Activated CD4-positive, alpha-beta T cell treated with anti-CD3 and anti-CD28 coated beads for 36 hours (primary cell): ENCODE measurements at places on chromosomes 4 and X.
A peak's percentile ranks its signal among the peaks of the same experiment; 100 is the strongest.

GRCh38 chr4:3074846-3075651 is 568 bp downstream of the HTT start:
- no peaks in the 10 kb centered on the region for H3K27me3 ChIP-seq
- H3K27ac ChIP-seq, result peak overlapping the region; percentile 90
- DNase-seq, result peak; percentile 77
- peaks cover 32% of the 10 kb centered on the region for H3K4me1 ChIP-seq

DNA sequence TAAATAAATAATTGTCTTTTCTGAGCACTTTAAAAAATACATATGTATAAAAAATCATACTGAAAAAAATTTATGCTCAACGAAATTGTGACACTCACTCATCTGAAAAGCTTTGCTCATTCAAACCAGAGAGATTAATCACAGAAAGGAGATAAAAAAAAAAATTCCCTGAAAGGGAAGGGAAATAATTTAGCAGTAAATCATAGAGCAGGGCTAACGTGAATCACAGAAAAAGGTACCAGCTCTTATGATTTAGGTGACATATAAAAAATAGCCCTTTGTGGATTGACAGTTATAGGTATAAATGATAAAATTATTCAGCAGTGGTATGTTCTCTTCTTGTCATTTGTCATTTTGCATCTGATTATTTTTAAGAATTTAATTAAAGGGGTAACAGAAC is 552.7 kb upstream of the TENM3 start:
- no peak overlapping the region for H3K27ac ChIP-seq
- H3K27me3 ChIP-seq, result no peaks in the 10 kb centered on the region

DNA sequence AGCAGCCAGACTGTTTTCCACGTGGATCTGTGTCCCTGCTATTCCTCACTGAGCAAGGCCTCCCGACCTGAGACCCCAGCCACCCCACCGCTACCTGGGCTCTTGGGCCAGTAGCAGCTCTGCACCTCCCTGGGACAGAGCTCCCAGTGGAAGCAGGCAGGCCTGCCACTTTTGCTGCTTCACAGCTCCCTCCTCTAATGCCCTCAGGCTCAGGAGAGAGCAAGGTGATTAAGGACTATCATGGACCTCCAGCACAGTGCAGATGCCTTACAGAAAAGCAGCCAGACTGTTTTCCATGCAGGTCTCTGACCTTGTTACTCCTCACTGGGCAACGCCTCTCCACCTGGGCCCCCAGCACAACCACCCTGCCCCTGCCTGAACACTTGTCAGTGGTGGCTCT is 37.0 kb downstream of the AWAT2 start:
- H3K27me3 ChIP-seq, result peaks cover 2% of the 10 kb centered on the region
- H3K4me3 ChIP-seq, result no peak overlapping the region
- H3K27ac ChIP-seq, result no peak overlapping the region
- H3K4me1 ChIP-seq, result peaks cover 8% of the 10 kb centered on the region
- no peak for DNase-seq

- H3K36me3 ChIP-seq, result no peaks in the 10 kb centered on the region
- H3K27ac ChIP-seq, result no peak overlapping the region
- no peaks in the 10 kb centered on the region for H3K4me1 ChIP-seq
These were observed 836.6 kb upstream of the PRKX start for GRCh38 chrX:4550018-4550417.

- peaks cover 2% of the 10 kb centered on the region for H3K27me3 ChIP-seq
- no peak overlapping the region for H3K4me3 ChIP-seq
- H3K4me1 ChIP-seq, result peaks cover 5% of the 10 kb centered on the region
- H3K36me3 ChIP-seq, result no peaks in the 10 kb centered on the region
- no peak overlapping the region for H3K27ac ChIP-seq
These were observed 279.0 kb downstream of the ARAP2 start for GRCh38 chr4:35965300-35965699.

GRCh38 chrX:13538414-13538813 is 31.0 kb upstream of the EGFL6 start:
- no peak overlapping the region for H3K4me3 ChIP-seq
- H3K36me3 ChIP-seq, result no peaks in the 10 kb centered on the region
- H3K4me1 ChIP-seq, result no peaks in the 10 kb centered on the region
- H3K27ac ChIP-seq, result no peak overlapping the region

- H3K36me3 ChIP-seq, result no peaks in the 10 kb centered on the region
- H3K4me1 ChIP-seq, result no peaks in the 10 kb centered on the region
- H3K27me3 ChIP-seq, result no peaks in the 10 kb centered on the region
- H3K27ac ChIP-seq, result no peak overlapping the region
- no peak overlapping the region for H3K4me3 ChIP-seq
These were observed 508.5 kb upstream of the FAT1 start for GRCh38 chr4:187232196-187232595.

GRCh38 chr4:153750197-153750817 is 9.5 kb downstream of the RNF175 start:
- no peak overlapping the region for H3K4me3 ChIP-seq
- H3K27me3 ChIP-seq, result no peaks in the 10 kb centered on the region
- H3K36me3 ChIP-seq, result no peaks in the 10 kb centered on the region

GRCh38 chr4:185242749-185243533 is 33.5 kb downstream of the SNX25 start:
- no peak for DNase-seq
- no peak overlapping the region for H3K4me3 ChIP-seq
- no peak overlapping the region for H3K27ac ChIP-seq
- H3K36me3 ChIP-seq, result peaks cover 9% of the 10 kb centered on the region

DNA sequence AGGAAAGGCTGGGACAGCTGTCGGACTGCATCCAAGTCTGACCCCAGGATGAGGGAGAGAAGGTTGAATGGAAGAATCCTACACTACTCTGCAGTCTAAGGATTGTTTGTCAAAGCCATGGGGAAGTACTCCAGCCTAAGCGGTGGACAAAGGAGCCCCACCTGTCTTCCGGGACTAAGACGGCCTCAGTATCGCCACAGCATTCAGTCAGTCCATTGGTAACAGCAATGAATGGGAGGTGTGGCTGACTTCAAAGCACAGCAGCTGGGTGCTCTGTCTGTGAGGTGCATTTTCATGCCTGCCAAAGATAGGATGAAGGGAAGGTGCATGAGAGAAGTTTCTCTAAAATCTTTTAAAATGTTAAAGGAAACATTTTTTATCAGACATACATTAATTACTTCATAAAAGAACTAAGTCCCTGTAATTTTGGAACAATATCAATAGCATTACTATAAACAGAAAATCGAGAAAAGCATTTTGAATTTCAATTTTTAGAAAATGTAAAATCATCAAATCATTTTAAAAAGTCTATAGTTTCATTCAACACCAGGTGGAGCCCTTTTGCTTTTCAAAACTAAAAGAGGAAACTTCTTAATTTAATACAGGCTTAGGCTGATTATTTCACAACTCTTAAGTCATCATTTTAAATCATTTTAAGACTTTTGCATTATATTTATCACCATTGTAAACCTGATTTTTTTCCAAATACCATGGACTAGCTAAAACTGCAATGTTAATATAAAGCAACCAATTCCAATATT is 27.6 kb upstream of the INTU start:
- no peak overlapping the region for H3K4me3 ChIP-seq
- H3K27ac ChIP-seq, result no peak overlapping the region
- H3K27me3 ChIP-seq, result peaks cover 7% of the 10 kb centered on the region
- no peaks in the 10 kb centered on the region for H3K36me3 ChIP-seq
- H3K4me1 ChIP-seq, result no peaks in the 10 kb centered on the region
